T-helper 2 cell (primary cell): ENCODE measurements at places on chromosomes 7 and 10.

GRCh38 chr10:119310806-119311205, 103.4 kb downstream of the GRK5 start:
- no peak for DNase-seq

GRCh38 chr10:103481974-103482531, 3.0 kb upstream of the CALHM3 start:
- DNase-seq: peak; percentile 83

DNA sequence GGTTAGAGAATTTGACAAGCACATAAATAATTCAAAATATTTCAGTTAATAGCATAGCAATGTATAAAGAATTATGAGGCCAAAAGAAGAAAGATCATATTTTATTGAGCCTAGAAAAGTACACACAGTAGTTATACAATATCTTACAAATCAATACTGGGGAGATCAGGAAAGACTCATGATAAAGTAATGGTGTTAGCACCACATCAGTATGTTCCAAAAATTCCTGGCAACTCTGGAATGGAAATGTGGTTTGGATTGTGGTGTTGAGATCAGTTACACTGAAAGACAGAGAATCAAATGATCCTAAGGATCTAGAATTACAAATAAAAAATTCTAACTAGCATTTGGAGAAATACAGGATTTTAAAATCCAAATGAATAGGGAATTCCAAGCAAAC, 420.5 kb upstream of the CNTNAP2 start:
- DNase-seq: no peak

DNA sequence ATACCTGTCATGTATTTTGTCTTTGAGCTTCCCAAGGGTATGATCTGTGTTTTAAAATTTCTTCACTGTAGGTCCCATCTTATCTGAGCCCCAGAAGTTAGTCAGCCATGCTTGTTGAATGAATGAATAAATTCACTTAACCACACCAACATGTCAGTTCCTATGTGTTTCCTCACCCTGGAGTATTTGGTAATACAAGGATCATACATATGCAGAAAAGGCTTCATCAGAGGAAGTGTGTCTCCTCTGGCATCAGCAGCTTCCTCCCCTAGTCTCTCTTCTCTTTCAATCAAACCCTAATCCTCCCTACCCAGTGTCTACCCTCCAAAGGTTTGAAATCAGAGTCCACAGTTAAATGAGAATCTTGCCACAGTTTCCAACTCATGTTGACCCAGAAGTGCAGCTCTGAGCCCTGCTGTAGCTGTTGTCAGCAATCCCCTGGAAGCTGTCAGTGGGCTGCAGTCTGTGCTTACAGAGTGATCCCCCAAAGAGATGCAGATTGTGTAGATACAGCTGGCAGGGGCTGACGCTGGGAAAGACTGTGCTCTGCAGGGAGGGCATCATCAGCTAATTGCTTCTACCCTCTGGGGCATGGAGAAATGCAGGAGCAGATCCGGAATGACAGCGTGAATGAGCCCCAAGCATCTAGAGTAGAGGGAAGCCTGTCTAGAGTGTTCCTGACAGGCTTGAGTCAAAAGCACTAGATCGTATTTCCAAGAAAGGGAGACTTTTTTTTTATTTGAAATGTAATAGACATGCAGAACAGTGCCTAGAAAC, 105.0 kb upstream of the WDR11 start:
- DNase-seq: no peak

GRCh38 chr10:78224602-78225001, 190.9 kb downstream of the RPS24 start:
- no peak for DNase-seq

- no peak for DNase-seq
Measured at GRCh38 chr7:55381696-55382095, 16.6 kb downstream of the LANCL2 start.

GRCh38 chr7:16695621-16696237, 49.7 kb downstream of the BZW2 start:
- no peak for DNase-seq

DNA sequence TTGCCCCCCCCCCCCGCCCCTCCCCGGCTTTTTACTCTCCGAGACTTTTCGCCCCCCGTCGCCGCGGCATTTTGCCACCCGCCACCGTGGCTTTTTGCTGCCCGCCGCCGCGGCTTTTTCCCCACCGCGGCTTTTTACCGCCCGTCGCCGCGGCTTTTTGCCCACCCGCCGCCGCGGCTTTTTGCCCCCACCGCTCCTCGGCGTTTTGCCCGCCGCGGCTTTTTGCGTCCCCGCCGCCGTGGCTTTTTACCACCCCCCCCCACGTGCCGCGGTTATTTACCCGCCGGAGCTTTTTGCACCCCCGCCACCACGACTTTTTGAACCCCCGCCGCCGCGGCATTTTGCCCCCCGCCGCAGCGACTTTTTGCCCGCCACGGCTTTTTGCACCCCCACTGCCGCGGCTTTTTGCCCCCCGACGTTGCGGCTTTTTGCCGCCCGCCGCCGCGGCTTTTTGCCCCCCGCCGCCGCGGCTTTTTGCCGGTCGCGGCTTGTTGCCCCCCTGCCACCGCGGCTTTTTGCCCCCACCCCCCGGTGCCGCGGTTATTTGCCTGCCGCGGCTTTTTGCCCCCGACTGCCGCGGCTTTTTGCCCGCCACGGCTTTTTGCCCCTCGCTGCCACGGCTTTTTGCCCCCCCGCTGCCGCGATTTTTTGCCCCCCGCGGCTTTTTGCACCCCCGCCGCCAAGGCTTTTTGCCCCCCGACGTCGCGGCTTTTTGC, 461.1 kb downstream of the ZNF33B start:
- no peak for DNase-seq

DNA sequence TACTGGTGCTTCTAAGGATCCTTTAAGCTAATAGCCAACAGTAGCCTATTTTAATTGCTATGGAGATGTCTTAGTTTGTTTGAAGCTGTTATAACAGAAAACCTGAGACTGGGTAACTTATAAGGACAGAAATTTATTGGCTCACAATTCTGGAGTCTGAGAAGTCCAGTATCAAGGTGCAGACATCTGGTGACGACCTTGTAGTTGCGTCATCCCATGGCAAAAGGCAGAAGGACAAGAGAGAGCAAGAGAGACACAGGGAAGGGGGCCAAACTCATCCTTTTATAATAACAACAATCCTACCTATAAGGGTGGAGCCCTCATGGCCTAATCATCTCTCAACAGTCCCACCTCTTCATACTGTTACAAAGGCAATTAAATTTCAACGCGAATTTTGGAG, 39.1 kb downstream of the NRCAM start:
- DNase-seq: no peak

DNA sequence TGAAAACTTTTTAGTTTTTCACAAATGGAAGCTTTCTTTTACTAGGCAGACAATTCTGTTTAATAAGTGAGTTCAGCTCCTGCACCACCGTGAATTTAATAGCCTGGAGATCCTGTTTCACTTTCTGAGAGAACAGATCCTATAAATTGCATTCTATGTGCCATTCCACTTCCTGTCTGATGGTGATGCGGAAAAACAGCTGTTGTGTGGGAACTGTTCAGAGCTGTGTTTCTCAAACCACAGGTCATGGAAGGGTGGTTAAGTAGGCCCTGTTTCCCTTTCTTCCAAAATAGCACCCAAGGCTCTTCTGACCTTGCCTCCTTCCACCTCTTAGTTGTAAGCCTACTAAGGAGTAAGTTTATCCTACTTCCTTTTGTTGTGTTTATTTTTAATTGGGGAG, 97.2 kb upstream of the DKK1 start:
- DNase-seq: no peak

DNA sequence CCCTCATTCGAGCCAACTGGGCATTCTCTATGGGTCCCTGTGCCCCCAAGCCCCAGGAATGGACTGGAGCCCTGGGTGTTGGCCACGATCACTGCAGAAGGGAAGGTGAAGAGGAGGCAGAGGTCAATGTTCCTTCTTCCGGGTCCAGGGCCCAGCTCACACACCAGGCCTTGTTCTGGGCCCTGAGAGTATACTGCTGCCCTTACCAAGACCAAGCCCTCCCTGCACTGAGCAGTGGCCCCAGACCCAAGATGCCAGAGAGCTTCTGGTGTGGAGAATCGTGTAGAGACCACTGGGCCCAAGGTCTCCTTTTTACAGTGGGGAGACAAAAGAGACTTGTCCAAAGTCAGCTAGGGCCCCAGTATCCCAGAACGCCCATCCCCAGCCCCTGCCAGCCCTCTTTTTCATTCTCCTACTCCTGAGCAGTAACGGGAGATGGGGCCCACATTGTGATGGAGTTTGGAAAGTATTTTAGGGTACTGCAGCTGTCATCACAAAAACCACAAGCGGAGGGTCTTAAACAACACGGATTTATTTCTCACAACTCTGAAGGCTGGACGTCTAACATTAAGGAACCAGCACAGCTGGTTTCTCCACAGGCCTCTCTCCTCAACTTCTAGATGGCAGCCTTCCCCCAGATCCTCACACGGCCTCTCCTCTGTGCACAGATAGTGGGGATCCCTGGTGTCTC, 79.4 kb downstream of the PDGFA start:
- no peak for DNase-seq

DNA sequence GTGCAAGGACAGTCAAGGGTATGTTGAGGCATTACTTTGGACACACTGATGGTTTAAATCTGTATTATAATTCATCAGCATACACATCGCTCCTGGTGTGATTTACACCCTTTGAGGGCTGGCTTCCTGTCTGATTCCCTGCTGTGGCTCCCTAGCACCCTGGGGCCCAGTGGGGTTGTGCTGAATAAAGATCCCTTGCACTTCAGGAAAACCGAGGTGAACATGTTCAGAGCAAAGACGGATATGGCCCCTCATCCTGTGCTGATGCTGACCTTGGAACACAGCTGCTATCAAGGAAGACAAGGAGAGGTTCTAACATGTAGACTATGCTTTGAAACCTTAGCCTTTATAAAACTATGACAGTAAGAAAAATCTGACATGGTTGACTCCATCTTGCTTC, 84.6 kb upstream of the UNC5B start:
- no peak for DNase-seq

DNA sequence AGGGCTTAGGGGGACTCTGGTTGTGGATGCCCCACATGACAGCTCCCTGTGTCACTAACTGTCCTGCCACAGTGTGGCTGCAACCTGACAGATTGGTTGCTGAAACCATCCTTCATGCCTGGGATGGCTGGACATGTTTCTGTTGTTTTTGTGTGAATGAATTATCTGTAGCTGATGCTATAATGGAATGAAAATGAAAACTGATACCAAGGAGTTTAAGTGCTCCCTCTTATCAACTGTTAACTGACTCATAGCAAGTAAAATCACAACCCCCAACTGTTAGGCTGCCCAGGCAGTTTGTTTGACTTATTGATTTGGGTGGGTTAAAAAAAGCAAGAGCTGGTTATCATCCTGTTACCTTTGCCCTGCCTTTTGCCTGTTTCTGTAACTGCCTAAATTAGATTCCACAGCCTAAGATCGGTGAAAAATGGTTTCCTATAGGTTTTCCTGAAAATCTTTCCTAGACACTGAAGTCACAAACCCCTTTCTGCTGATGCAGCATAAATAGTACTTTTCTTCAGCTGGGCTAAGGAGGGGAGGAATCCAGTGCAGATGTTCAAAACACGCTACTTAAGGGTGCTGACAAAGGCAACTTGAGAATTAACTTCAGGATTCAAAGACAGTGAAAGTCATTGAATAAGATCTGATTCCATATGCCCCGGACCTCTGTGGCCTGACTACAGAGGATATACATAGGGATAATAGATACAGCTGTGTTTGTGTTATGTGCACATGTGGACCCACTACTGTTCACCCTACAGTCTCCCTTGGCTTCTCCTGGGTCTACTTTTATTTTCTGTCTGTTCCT, 5.7 kb downstream of the FRAT2 start:
- DNase-seq: no peak

DNA sequence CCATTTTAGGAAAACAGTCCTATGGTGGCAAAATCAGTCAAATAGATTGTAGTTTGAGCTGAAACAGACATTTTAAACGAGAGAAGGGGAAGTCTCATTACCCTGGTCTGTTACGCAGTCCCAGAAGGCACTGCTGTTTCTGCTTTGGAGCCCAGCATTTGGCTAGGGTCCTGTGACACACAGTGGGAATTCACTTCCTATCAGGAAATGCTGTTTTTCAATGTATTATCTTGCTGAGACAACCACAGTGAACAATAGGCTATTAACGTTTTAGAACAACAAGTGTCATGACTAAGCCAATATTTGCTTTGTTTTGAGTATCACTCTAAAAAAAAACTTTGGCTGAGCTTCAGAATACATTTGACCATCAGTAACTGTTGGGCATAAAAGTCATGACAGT, 74.1 kb downstream of the ADD3 start:
- DNase-seq: no peak

- DNase-seq: no peak
Measured at GRCh38 chr7:23216021-23216420, 30.6 kb upstream of the GPNMB start.
